ENCODE measurements at places on chromosomes 7 and 10.

- DNase-seq, result no peak
Measured at GRCh38 chr10:86556933-86557649, 35.5 kb upstream of the WAPL start.

DNA sequence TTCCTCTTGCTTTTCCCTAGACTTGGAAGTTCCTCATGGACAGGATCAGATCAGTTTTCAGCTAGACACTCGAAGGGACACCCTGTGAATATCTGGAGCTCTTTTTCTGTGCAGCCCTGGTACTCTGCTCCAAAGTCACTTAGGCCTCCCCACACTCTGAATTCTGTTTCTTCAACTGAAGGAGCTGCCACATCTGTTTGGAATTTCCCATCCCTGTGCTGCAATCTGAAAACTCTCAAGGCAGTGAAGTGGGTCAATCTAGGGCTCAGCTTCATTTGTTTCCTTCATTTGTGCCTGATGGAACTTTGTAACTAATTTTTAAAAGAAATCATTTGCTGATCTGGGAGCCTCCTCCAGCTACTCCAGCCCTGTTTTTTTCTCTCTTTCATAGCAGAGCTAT lies 9.6 kb downstream of the EPC1 start:
- DNase-seq, result no peak

DNA sequence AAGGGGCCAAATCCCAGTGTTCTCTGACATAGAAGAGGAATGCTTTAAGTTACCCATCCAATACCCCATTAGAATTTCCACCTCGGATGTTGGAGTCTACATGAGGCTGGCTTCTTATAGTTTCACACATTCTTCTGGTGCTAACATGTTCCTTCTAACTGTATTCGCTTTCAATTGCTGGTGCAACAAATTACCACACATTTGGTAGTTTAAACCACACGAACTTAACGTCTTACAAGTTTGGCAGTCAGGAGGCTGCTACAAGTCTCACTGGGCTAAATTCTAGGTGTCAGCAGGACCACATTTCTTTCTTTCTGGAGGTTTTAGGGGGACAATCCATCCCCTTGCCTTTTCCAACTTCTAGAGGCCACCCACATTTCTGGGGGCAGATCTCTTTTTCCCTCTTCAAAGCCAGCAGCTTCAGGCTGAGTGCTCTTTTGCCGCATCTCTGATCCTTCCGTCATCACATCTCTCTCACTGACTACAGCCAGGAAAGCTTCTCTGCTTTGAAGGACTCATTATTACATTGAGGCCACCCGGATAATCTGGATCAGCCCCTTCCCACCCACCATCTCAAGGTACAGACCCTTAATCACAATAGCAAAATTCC lies 5.1 kb upstream of the MACC1 start:
- no peak for DNase-seq

GRCh38 chr10:34121781-34122622 lies 693.1 kb downstream of the PARD3 start:
- peak; percentile 13 for DNase-seq

DNA sequence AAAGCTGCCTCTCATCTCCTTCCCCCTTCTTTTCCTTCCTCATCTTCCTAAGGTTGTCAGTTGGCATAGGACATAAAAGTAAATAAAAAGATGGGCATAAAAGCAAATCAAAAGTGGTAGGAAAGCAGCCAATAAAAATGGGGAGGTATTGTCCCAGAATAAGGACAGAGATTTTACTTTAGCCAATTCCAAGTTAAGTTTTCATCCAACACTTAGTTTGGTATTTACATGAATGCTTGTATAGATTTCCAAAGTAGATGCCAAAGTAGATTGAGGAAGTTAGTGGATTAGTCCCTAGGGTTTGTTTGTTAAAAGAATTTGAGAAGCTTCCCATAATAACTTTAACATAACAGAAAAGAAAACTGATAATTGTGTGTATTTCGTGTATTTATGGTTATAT lies 33.7 kb downstream of the HDAC9 start:
- no peak for DNase-seq

GRCh38 chr7:85172530-85172941 lies 14.3 kb downstream of the SEMA3D start:
- DNase-seq, result no peak

- peak; percentile 11 for DNase-seq
Measured at GRCh38 chr7:139648391-139648861, 124.9 kb downstream of the CLEC2L start.

- peak; percentile 20 for DNase-seq
Measured at GRCh38 chr10:116287906-116288501, 15.0 kb upstream of the GFRA1 start.
